ENCODE measurements at places on chromosomes 6 and 20.
A peak's percentile ranks its signal among the peaks of the same experiment; 100 is the strongest.

GRCh38 chr6:41470029-41470330 lies 76.2 kb upstream of the FOXP4 start:
- peak; percentile 56 for DNase-seq

- DNase-seq: no peak
These were observed 31.5 kb downstream of the SERPINB1 start for GRCh38 chr6:2810092-2810671.

DNA sequence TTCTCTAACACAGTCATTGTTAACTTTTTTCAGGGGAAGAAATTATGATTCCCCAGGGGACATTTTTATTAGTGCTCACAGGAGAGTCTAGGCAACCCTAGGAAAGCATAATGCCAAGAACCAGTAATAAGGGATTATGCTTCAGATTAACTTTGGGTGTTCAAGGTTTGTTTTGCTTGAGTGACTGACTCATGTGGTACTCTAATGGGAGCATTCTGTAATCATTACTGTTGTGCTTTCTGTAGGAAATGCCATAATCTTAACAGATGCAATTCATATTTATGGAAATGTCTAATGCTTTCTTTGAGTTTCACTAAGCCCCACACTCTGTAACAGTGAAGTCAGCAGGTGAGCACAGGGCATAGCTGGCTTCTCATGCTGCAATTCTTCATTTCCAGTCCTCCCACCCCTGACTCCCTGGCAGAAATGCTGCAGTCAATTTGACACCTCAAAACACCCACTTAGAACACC lies 263.4 kb upstream of the MAN1A1 start:
- no peak for DNase-seq

DNA sequence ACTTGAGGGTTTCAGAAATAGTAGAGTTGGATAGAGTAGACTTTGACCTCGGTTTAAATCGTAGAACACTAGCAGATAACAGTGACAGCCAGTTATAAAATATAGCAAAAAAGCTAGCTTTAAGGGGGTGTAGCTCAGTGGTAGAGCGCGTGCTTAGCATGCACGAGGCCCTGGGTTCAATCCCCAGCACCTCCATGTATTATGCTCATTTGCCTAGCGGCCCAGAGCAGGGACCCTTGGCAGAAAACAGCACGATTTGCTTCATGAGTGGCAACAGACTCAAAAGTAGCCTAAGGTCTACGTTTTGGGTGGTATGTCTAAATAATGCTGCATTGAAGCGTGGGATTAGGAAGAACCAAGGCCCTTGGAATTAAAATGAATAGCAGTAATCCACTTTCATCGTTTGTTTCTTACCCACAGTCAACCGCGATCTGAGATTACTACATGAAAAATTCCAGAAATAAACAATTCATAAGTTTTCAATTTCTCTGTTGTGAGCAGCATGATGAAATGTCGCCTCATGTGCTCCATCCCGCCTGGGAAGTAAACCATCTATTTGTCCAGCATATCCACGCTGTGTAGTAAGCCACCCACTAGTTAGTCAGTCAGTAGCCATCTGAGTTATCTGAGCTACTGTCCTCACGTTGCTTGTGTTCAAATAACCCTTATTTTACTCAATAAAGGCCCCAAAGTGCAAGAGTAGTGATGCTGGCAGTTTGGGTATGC lies 184.9 kb downstream of the GPX5 start:
- DNase-seq: no peak

DNA sequence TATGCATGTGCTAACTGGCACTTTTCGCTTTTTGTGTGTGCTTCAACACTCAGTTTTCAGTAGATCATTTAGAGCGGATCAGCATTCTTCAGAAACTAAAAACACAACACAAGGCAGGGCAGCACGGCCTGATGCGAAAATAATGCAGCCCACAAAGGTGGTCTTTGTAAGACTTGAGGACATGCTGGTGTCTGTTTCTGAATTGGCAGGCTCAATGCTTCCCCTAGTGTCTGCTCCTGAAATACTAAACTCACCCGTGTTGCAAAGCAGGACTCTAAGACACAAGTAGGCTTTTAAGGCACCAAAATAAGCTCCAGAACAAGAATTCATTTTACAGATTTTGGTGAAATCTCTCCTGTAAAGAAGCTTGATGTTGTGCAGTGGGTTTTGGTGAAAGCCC lies 676.5 kb downstream of the TENT5A start:
- DNase-seq: no peak

DNA sequence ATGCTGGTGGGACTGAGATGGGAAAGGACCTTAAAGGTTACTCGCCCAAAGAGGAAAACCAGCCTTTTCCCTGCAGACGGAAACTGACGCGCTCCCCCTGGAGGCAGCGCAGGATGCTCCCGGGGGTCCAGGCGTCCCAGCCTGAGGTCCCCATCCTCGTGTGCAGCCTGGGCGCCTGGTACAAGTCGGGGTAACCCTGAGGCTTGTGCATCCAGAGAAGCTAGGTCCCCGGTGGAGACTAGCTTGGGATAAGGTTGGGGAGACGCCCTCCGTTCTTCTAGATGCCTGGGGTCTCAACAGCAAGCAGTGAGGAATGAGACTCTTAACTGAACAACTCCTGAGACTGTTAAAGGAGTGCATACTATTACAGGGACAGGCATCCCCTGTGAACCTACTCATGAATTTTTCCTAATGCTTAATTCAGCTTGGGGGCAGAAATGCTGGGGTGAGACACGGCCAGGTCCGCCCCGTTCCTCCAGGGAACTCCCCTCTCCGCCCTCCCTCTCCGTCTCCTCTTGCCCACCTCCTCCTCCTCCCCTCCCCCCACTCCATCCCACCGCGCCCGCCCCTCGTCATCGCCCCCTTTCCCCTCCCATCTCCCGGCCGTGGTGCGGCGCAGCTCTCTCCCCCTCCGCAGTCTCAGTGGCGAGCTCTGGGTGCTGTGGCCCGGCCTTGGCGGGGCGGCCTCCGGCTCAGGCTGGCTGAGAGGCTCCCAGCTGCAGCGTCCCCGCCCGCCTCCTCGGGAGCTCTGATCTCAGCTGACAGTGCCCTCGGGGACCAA lies at the start of gene PRSS35:
PRSS35 (plus strand) TSS at position 634 of the 781 bp plus-strand sequence. CDS start 10,908 bp downstream, outside the sequence.
- peak; percentile 7 for DNase-seq

- no peak for DNase-seq
These were observed 29.1 kb upstream of the CSNK2A1 start for GRCh38 chr20:572727-573126.

DNA sequence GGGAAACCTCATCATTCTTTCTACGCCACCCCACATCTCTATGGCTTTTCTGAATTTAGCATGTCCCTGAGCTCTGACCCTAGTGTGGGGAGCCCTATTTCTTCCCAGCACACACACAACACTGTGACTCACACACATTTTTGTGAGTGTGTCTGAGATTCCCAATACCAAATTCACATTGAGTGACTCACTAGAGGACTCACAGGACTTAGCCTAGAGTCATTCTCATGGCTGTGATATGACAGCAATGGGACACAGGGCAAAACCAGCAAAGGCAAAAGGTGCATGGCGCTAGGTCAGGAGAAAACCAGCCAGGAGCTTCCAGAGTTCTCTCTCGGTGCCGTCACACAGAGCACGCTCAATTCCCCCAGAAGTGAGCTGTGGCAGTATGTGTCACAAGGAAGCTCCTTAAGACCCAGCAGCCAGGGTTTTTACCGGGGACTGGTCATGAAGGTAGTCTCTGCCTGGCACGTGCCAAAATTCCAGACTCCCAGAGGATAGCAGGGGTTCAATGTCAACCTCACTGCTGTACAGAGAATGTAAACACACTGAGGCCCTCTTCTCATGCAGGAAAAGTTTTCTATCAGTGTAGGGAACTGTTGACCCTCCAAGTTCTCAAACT lies 6.2 kb downstream of the CSTL1 start:
- DNase-seq: no peak

GRCh38 chr20:37904008-37904642 lies 1.2 kb downstream of the VSTM2L start:
- DNase-seq: no peak

DNA sequence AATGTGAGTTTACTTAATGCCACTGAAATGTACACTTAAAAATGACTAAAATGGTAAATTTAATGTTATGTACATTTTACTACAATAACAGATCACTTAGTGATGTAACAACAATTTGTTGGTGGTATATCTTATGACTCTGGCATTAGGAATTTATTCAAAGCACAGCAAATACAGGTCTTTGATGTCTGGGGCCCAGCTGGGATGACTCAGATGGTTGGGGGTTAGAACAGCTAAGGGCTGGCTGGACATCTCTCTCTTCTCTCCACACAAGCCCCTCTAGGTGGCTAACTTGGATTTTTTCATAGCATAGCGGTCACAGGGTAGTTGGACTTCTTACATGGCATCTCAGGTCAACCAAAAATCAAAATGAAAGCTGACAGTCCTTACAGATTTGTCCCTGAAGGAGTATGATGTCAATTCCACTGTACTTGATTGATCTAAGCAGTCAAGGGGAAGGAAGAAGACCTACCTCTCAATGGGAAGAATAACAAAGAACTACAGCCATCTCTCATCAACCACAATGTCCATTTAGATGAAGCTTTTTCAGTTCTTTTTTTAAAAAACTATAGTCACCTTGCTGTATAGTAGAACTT lies 37.5 kb upstream of the LCA5 start:
- no peak for DNase-seq

- no peak for DNase-seq
These were observed 758.7 kb upstream of the MAN1A1 start for GRCh38 chr6:120108061-120108795.

DNA sequence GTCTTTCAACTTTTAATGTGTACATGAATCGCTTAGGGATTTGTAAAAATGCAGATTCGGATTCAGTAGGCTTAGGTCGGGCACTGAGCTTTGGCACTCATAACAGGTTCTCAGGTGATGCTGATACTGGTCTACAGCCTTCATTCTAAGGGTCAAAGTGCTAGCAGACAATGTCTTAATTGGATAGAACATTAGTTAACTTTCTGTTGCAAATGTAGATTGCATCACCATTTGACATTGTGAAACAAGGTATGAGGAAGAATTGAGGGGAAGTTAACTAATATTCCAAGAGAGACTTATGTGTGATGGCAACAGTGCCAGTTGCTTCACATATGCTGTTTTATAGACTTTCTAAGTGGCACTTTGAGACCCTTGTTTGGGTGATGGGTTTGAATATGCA lies 86.9 kb downstream of the MLIP start:
- no peak for DNase-seq

DNA sequence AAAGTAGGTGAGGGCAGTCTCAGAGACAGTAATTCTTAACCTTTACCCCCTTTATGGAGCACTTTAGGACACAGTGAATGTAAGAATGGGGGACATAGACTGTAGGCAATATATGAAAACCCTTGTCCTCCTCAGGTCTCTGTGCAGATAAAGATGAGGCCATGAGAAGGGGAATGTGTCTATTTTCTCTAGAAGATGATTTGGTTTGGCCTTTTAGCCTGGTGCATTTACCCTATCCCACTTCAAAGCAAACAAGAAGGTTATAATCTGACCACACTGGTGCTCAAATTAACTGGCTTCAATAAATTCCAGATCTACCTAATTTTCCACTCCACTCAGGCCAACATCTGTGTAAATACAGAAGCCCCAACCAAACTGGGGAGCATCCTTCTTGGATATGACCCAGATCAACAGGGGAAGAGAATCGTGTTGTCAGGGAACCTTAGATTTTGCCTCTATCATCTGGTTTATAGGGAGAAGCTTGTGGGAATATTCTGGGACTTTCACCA lies 42.4 kb downstream of the RIPOR2 start:
- DNase-seq: no peak

DNA sequence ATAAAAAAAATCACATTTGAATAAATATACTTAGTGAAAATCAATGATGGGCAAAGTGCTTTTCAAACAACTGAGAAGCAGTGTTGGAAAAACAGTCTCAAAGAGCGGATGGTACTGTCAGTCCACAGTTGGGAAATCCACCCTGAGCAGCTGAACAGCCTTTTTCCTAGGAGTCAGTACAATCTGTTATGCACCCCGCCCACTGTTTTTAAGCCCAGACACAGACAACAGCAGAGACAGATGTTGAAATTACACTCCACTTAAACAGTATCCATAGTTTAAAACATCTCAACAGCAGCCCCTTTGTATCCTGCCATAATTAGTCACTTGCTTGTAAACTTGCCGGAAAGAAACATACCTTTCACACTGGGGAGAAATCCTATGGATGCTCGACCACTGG lies 372 bp downstream of the KIAA0408 start:
- no peak for DNase-seq

- no peak for DNase-seq
These were observed 46.2 kb downstream of the SNRNP48 start for GRCh38 chr6:7636151-7636550.

GRCh38 chr6:16764188-16764950 lies 3.1 kb upstream of the ATXN1 start:
- peak; percentile 15 for DNase-seq

DNA sequence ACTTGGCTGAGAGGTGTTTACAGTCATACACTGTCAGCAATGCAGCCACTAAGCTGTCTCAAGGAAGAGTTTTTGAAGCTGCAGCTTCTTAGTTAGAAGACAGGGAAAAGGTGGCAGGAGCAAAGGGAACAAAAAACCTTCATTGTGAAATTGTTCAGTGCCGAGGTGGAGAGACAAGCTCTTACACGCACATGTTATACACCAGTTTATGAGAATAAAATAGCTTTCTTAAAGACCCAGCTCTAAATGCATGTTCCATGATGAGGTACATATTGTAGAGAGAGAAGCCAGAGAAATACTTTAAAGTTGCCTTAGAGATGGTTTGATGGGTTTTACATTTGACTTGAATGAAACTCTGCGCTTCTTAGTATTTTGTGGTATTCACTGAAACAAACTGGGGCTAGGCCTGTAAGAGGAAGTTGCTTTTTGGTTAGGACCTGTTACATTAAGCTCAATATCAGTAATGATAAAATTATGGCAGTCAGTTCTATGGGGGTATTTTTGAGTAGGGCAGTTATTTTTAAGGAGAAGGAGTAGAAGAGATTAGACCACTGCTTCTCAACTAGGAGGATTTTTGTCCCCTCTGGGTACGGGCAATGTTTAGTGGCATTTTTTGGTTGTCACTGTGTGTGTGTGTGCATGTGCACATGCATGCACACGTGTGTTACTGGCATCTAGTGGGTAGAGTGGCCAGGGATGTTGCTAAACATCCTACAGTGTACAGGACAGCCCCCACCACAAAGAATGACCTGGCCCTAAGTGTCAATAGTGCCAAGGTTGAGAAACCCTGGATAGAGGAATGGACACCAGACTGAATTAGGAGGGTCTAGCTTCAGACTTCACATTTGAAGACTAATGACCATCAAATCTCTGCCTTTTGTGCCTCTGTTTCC lies 9.8 kb downstream of the NEDD9 start:
- DNase-seq: no peak

- no peak for DNase-seq
These were observed 109.0 kb downstream of the HIVEP2 start for GRCh38 chr6:142835787-142836535.

- DNase-seq: no peak
These were observed 88.9 kb upstream of the OGFRL1 start for GRCh38 chr6:71199736-71200135.

- no peak for DNase-seq
These were observed 547.5 kb downstream of the COL12A1 start for GRCh38 chr6:74658391-74658790.

Data from B cell (primary cell).